AG04449 (cell line): ENCODE measurements at places on chromosomes 12 and 14.

- DNase-seq, result no peak
These were observed 68.5 kb upstream of the BEGAIN start for GRCh38 chr14:100655741-100656085.

- DNase-seq, result no peak
These were observed 314.9 kb downstream of the SSPN start for GRCh38 chr12:26510354-26510674.

DNA sequence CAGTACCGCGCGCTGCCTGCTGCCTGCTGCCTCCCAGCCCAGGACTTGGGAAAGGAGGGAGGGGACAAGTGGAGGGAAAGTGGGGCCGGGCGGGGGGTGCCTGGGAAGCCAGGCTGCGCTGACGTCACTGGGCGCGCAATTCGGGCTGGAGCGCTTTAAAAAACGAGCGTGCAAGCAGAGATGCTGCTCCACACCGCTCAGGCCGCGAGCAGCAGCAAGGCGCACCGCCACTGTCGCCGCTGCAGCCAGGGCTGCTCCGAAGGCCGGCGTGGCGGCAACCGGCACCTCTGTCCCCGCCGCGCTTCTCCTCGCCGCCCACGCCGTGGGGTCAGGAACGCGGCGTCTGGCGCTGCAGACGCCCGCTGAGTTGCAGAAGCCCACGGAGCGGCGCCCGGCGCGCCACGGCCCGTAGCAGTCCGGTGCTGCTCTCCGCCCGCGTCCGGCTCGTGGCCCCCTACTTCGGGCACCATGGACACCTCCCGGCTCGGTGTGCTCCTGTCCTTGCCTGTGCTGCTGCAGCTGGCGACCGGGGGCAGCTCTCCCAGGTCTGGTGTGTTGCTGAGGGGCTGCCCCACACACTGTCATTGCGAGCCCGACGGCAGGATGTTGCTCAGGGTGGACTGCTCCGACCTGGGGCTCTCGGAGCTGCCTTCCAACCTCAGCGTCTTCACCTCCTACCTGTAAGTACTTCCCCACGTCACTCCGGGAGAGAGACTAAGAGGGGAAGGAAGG is at the start of gene LGR5:
TSS of gene LGR5 (plus strand) at position 186 of the 732 bp plus-strand sequence. CDS start at position 469, 283 bp downstream.
- no peak for DNase-seq

- DNase-seq, result no peak
These were observed 1181.2 kb downstream of the VRK1 start for GRCh38 chr14:97978341-97978740.

- DNase-seq, result no peak
These were observed 3.4 kb downstream of the APOLD1 start for GRCh38 chr12:12788675-12789368.

DNA sequence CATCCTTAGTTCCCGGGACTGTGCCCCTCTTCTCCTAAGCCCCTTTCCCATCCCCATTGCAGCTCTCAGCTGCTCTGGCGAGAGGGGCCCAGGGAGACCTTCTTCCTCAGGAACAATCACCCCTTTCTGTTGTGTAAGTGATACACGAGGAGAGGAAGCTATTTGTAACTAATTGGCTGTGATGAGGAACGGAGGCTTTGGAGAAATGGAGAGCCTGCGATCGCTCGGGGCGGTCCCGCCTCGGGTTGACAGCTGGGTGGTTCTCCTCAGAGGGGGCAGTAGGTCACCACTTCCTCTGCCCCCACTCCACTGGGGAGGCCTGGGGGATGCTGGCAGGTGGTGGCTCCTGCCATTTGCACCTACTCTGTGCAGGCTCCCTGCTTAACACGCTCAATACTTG is 6.6 kb upstream of the PGF start:
- DNase-seq, result no peak
